ENCODE measurements at places on chromosomes 7 and 10.

- no peak for DNase-seq
Measured at GRCh38 chr7:33072471-33072870, 9.9 kb upstream of the NT5C3A start.

DNA sequence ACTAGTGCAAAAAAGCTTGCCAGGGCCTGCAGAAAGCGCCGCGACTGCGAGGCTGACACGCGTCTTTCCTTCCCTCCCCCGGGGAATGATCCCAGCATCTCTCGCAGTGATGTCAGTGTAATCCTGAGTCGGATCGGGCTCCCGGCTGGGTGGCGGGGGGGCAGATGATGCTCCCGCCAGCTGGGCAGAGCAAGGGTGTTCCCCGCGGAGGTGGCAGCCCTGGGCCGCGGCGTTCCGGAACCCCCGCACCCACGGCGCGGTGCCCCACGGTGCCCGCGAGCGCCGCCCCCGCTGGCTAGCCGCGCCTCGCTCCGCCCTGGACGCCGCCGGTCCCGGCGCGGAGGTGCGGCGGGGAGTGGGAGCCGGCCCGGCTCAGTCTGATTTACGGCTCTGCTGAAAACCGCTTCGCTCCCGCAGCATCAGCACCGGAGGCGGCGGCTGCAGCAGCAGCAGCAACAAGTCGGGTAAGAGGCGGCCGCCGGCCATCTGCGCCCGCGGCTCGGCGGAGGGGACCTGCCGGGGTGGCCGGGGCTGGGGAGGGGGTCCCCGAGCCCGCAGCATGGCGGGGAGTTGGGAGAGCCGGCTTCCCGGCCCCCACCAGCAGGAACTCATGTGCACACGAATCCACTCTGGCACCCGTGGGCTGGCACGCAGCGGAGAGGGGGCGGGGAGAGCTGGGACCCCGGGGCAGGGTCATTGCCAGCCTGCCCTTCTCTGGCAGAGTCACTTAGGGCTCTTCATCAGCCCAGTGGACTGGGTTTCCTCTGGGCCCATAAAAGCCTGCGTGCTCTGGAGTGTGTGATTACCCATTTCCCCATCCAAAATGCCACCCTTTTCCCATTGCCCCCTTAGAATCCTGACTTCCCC lies at the start of gene ZNF365:
TSS of gene ZNF365 (plus strand) at position 375 of the 867 bp plus-strand sequence. CDS start 1,825 bp downstream, outside the sequence.
- no peak for DNase-seq

GRCh38 chr7:44899443-44899842 lies 14.1 kb upstream of the PURB start:
- DNase-seq, result no peak

- DNase-seq, result no peak
Measured at GRCh38 chr7:43391518-43391917, 191.4 kb upstream of the STK17A start.

GRCh38 chr10:76236356-76236755 lies 804.9 kb downstream of the LRMDA start:
- no peak for DNase-seq

GRCh38 chr10:68153473-68154210 lies 44.4 kb downstream of the MYPN start:
- peak; percentile 60 for DNase-seq

- DNase-seq, result no peak
Measured at GRCh38 chr10:131083915-131084790, 227.4 kb downstream of the TCERG1L start.

- DNase-seq, result no peak
Measured at GRCh38 chr7:128891110-128891941, 19.2 kb downstream of the KCP start.

- no peak for DNase-seq
Measured at GRCh38 chr10:29011516-29011915, 277.4 kb upstream of the LYZL1 start.

DNA sequence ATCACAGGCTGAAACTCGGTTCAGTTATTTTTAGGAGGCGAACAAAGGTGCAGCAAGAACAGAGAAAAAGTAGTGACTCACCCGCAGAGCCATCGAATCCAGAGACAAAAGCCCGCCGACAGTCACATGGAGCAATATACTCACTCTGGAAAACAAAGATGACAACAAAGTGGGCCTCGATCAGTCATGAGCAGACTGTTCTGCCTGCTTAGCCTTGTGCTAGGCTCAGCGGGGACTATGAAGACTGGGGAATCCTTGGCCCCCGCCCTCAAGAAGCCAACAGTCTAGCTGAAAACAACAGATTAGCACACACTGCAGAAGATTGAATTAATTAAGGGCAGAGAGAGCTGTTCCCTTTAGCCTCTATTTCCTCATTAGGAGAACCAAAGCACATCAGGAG lies 30.4 kb downstream of the XPNPEP1 start:
- no peak for DNase-seq

GRCh38 chr7:122914812-122915211 lies 28.6 kb upstream of the CADPS2 start:
- no peak for DNase-seq

DNA sequence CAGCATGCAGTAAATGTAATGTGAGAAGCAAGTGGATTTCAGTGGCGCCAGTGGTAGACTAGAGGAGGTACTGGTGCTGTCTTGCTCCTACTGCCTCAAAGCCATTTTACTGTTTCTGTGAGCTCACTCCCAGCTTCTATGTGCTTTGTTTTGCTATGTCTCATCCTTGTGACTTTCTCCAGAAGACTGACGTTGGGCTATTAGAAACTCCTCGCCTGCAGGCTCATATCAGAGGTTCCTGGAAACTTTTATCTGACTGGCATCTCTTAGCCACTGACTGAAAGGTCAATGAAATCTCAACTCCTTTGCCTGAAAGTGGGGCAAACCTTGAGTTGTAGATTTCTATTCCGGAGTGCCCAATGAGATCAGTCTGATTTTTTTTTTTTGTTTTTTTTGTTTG lies 66.4 kb upstream of the SORCS1 start:
- no peak for DNase-seq

DNA sequence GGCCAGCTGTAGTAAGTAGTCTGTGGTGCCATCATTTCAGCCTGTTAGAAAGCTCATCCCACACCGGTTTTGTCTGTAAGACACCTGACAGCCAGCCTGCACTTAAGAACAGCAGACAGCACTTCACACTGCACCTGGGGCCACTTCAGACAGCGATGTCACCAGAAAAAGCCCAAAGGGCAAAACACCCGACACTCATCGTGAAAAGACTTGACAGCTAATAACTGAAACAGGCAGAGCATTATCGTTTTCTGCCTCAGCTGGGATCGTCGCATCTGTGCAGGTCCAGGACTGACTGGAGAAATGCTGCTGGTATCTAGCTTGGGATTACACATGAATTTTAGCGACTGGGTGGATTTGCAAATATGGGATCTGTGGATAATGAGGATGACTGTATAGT lies 16.8 kb upstream of the LAT2 start:
- DNase-seq, result peak; percentile 34

DNA sequence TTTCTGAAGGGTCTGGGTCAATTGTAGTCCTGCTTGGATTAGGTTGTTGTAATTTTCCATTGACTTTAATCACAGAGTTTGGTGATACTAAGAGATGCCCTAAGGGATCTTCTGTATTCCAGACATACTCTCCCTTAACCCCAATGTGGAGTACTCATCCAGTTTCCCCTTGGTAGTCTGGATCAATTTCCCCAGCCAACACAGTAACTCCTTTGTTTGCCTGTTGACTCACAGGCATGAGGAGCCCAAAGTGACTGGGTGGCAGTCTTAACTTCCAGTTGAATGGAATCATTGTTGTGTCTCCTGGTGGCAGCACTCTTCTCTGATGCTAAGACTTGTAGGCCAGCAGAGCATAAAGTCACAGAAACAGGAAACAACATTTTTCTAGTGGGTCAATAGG lies 41.5 kb upstream of the PIK3CG start:
- DNase-seq, result no peak

- no peak for DNase-seq
Measured at GRCh38 chr10:78954689-78955088, 114.1 kb upstream of the ZMIZ1 start.

DNA sequence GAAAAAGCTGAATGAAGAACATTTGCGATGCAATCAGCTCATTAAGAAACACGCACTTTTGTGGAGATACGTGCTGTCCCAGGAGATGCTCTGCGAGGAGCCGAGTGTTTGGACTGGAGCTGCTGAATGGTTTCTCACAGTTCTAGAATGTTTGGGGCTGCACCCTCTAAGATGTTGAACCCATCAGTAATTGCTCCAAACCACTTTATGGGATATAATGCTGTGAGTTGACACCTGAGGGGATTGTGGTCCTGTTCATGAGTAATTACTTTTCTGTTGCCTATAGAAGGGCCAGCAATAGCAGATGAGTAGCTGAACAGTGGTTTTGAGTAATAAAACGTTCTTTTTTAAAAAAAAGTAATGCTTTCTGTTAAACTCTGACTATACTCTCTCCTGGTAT lies 63.1 kb downstream of the IKZF1 start:
- no peak for DNase-seq

DNA sequence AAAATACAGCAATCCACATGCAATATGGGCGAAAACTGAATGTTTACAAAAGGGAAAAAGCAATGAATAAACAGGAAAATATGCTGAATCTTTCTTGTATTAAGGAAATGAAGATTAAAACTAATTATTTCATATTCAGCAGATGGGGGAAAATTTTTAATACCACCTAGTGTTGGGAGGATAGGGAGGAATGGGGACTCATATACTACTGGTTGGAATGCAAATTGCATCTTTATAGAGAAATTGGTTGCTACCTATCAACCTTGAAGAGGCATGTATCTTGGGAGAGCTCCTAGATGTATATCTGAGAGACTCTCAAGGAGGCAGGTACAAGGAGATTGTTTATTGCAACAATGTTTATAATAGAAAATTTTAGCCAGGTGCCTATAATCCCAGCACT lies 101.4 kb downstream of the CREM start:
- no peak for DNase-seq

DNA sequence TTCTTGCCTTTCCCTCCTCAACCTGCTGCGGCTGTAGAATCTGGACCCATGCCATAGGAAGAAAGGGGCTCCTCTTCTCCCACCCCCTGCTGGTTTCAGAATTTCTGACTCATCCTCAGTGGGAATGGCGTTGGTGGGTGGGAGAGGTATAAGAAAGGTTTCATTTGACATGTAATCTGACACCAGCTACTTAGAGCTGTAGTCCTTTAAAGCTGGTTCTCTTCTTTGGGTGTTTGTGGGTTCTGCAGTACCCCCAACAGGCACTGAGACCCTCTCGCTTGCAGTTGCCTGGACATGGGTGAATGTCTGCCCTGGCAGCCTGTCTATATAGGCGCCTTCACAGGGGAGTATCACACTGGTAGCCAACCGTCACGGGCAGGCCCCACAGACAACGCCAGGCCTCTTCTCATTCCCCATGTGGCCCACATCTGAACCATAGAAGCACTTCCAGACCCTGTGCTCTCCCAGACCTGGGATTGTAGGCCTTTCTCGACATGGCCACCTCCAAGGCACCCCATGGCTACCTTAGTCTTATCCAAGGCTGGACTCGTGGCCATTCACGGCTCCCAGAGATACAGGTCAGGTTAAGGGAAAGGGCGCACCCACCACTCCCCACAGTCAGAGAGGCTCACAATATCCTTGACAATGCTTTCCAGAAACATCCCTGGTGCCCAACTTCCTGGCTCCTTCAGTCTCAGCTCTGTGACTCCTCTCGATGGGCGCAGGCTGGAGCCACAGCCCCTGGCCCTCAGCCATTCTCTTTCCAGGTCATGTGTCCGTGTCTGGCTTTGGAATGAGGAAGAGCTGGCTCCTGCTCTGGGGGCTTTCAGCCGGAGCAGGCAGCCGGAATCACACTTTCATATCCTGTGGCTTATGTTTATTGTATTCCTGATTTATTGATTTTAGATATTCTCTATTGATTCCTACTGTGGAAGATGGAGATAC lies 17.5 kb downstream of the ZNF862 start:
- DNase-seq, result no peak

GRCh38 chr10:74329873-74330272 lies 178.9 kb downstream of the ADK start:
- DNase-seq, result no peak

- DNase-seq, result no peak
Measured at GRCh38 chr7:75571209-75571608, 79.1 kb downstream of the SPDYE5 start.

GRCh38 chr10:65292551-65292950 lies 1633.3 kb upstream of the LRRTM3 start:
- no peak for DNase-seq

GRCh38 chr10:120458432-120458831 lies 1.4 kb downstream of the PLPP4 start:
- no peak for DNase-seq

- DNase-seq, result no peak
Measured at GRCh38 chr10:21919117-21919516, 84.4 kb downstream of the DNAJC1 start.

- DNase-seq, result no peak
Measured at GRCh38 chr10:67657775-67658174, 38.2 kb downstream of the CTNNA3 start.

GRCh38 chr10:96987842-96988175 lies 155.7 kb downstream of the LCOR start:
- DNase-seq, result no peak

- DNase-seq, result no peak
Measured at GRCh38 chr10:132848291-132848701, 62.3 kb upstream of the NKX6-2 start.

- DNase-seq, result no peak
Measured at GRCh38 chr10:12214093-12214492, 18.1 kb downstream of the CDC123 start.

DNA sequence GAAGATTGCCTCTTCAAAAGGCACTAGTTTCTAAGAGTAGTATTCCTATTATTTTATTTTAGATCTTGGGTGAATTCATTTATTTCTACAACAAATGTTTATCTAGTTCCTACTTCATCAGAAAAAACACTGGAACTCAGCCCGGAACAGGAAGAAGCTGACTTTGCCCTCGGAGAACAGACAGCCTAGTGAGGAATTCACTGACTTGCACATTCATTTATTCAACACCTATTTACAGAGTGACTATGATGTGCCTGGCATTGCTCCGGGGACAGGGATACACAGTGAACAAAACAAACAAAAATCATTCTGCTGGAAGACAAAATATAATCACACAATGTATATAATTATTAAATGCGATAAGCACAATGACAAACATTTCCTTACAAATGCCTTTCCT lies 54.4 kb upstream of the SDK1 start:
- DNase-seq, result no peak

DNA sequence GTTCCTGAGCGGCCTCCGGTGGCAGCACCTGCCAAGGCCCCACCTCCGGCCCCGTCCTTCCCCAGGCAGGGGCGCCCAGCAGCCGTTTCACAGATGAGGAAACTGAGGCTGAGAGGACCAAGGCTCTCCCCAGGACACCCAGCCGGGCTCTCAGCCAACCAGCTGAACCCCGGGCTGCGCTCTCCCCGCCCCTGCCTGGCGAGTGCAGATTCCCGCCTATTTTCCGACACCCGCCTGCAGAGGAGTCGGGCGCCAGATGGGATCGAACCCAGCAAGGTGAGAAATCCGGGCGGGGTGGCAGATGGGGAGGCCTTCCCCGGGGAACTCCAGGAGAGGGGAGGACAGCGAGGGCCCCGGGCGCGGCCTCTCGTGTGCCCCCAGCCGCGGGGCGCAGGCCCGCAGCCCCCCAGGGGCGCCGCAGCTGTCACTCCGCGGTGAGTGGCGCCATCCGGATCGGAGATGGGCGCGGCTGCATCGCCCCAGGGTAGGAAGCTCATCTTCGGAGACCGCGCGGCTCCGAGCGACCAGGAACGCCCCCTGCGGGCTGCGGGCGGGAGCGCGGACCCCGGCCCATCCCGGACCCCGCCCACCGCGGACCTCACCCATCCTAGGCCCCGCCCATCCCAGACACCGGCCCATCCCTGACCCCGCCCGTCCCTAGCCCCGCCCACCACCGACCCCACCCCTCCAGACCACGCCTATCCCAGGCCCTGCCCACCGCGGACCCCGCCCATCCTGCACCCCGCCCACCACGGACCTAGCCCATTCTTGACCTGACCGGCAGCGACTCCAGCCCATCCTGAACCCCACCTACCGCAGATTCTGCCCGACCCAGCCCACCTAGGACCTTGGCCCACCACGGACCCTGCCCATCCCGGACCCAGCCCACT lies 90.3 kb downstream of the MICALL2 start:
- DNase-seq, result no peak
